Stimulated activated CD8-positive, alpha-beta memory T cell treated with anti-CD3 and anti-CD28 coated beads, Interleukin-4, amount 100 ng/mL, for 1 hour (primary cell): ENCODE measurements at places on chromosomes 16 and 17.

- no peak for DNase-seq
These were observed 4.0 kb downstream of the TPSG1 start for GRCh38 chr16:1220841-1221627.

DNA sequence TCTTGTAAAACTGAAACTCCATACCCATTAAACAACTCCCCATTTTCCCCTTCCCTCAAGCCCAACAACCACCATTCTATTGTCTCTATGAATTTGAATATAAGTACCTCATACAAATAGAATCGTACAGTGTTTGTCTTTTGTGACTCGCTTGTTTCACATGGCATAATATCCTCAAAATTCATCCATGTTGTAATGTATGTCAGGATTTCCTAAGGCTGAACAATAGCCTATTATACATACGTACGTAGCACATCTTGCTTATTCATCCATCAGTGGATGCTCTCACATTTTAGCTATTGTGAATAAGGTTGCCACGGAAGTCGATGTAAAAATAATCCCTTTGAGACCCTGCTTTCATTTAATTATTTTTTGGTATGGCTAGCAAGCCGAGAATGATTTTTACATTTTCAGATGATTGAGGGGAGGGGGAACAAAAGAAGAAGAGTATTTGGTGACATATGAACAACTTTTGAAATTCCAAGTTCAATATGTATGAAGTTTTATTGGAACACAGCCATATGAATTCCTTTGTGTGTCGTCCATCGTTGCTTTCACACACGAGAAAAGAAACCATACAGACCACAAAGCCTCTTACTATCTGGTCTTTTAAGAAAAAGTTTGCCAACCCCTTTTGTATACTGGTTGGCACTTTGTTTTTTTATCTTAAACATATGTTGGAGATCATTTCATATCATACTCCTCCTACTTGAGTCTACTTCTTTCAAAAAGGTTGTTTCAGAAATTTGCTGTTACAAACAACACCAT lies 371.2 kb downstream of the NPIPA8 start:
- no peak for DNase-seq

DNA sequence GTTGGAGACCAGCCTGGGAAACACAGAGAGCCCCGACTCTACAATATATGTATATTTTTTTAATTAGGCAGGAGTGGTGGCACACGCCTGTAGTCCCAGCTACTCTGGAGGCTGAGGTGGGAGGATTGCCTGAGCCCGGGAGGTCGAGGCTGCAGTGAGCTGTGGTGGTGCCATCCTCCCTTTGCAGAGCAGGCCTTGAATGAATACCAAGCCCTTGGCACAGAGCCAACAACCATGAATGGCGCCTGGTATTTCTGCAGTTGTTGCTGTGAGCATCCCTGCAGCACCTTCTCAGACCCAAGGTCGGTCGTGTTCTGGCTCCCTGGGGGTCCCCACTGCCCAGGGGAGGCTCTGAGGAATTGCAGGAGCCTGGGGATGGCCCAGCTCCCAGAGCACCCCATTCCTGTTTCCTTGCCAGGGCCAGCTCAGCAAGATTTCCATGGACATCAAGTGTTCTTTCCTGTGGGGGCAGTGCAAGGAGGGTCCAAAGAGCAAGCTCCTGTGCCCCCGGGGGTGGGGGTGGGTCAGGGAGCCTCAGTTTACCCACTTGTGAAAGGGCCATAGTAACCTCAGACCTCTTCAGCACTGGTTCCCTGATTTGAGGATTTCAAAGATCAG lies 25.6 kb upstream of the RMI2 start:
- DNase-seq = no peak

- DNase-seq = no peak
These were observed 325.4 kb downstream of the SEC14L1 start for GRCh38 chr17:77466140-77466539.

DNA sequence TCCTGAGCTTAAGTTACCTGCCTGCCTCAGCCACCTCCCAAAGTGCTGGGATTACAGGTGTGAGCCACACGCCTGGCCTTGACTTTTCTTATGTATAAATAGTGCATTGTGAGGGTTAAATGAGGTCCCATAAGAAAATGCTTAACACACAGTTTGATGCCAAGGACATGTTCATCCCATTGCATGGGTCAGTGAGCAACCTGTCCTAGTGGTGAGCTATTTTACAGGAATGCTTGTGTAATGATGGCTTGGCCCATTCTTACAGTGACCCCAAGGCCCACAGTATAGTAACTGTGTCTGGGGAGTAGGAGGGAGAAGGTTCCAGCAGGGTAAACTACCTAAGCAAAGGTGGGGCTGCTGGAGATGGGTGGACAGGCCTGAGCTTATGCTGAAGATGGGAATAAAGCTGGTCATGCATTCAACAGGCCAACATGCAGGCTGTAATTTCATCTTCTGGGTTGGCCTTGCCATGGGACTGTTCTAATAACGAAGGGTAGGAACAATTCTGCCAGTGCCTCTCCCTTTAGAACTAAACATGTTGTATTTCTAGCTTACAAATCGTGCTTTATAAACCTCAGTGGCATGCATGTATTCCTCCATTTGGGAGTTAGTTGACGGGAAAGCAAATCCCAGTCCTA lies 6.2 kb downstream of the ACSF2 start:
- no peak for DNase-seq
